ENCODE measurements at places on chromosomes 1 and 21.

- no peak for DNase-seq
Measured at GRCh38 chr1:172686143-172686542, 27.2 kb downstream of the FASLG start.

DNA sequence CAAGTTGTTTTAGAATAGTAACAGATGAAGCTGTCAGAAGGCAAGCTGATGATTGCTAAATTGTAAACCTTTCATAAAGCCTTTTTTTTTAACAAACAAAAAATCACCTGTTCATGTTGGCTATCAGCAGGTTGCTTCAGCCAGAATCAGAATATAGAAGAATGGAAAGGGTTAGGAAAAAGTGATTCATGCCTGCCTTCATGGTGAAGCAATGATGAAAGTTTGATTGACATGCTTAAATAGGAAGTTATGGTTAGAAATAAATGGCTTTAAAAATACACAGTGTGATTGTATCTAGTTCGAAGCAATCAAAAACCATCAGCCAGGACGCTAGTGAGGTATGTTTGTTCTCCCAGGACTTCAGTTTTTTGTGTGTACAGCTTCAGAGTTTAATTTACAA lies 37.9 kb downstream of the GABPA start:
- no peak for DNase-seq

DNA sequence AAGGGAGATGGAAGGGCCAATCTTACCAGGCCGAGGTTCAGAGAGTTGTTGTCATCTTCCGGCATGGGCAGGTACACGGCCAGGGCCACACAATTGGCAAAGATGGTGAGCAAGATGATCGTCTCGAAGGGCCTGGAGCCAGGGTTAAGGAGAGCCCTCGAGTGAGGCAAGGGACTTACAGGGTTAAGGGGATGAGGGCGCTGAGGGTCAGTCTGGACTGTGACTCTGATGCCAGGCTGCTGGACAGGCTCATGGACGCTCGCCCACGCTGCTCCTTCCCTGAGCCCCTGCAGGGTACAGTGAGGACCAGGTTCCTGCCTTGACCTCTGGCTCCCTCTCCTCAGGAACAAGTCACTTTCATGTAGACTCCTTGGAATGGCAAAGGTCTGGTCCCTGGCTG lies 2.1 kb downstream of the CACNA1S start:
- no peak for DNase-seq

DNA sequence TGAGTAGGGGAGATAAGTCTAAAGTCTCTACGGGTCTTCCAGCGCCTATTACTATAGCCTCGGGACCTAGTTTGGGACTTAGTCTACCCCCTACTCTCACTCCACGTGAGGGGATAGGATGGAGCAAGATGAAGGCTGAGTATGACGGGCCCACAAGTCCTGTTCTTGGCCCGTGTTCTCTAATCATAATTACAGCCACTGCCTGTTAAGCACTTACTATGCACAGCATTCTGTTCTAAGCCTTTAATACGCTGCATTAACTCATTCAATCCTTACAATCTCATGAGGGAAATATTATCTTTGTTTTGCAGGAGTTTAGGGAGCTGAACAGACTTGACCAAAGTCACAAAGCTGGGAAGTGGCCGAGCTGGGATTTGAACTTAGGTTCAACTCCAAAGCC lies 23.9 kb upstream of the EPB41 start:
- DNase-seq, result peak; percentile 56

DNA sequence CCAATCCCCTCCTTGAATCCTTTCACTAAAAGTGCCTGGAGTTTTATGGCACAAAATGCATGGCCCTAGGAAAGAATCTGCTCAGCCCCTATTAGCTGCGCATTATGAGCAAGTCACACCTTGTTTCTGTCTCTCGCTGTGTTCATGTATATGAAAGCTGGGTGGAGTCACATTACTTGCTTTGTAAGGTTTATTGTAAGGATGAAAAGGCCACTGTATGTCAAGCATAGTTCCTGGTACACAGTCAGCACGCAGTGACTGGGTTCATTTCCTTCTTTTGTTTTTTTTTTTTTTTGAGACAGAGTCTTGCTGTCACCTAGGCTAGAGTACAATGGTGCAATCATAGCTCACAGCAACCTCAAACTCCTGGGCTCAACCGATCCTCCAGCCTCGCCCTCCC lies 6.7 kb upstream of the SLC9A1 start:
- DNase-seq, result peak; percentile 71

DNA sequence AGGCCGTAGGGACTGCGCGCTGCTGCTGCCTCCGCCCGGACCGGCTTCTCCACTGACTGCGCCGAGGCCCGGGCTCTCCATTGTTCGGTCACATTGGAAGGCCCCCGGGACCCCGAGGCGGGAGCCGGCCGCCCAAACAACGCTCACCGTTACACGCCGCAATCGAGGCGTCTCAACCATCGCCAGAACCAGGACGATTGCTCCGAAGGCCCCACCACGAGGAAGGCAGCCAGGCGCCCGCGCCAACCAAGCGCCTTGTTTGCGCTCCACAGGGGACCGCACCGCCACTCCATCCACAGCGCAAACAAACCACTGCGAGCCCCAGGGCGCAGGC lies 595 bp downstream of the GLUL start:
- DNase-seq, result no peak

- no peak for DNase-seq
Measured at GRCh38 chr1:3184666-3185065, 115.7 kb downstream of the PRDM16 start.

GRCh38 chr1:58618303-58618702 lies 41.3 kb upstream of the TACSTD2 start:
- no peak for DNase-seq

DNA sequence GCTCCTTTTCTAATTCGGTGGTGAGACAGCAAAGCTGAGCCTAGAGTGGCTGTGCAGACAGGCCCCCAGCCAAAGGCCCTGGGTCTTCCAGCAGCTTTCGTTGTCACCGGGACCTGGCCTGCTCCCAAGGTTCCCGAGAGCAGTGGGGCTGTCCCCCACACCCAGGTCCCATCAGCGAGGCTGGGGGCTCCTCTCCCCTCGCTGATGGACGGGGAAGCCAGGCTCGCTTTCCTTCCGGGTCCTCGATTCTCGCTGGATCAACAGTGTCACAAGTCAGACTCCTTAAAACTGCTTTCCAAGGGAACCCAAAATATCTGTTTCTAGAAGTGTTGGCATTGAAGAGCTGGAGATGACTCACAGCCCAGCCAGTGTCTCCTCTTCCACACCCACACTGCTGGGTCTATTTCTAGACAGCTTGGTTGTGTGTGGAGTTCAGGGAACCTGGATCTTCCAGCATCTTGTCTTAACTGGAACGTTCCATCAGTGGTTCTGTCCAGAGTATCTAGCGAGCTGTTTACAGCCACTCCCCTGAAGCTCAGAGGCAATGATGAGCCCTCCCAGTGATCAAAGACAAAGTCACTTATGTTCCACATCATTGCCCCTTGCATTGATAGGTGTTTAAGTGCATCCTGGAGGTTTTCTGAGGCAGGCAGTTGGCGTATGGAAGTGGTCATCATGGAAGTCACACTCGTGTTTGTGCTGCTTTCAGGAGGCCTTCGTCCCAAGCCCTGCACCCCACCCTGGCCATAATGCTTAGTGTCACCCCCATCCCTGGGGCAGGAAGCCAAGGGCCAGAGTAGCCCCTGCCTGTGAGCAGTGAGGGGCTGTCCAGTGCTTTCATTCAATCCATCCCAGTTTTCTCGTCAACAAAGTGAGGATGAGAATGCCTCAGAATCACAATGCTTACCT lies 35.2 kb downstream of the RRP1 start:
- no peak for DNase-seq

DNA sequence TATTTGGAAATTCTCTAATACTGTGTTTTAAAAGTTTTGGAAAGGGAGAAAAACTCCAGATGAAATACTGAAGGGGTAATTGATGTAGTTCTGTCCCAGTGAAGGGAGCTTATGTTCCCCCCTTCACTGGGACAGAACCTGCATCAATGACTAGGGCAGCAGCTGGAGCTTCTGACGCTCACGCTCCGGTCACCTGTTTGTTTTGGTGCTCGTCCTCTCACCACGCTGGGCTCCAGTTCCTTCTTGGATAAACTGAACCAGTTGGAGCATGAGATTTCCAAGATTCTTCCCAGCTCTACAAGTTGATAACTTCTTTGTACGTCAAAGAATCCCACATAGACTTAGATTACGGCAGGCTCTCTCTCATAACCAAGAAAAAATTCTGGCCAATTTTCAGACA lies 51.4 kb upstream of the HNRNPU start:
- no peak for DNase-seq

GRCh38 chr1:7613851-7614205 lies 157.3 kb upstream of the VAMP3 start:
- no peak for DNase-seq

DNA sequence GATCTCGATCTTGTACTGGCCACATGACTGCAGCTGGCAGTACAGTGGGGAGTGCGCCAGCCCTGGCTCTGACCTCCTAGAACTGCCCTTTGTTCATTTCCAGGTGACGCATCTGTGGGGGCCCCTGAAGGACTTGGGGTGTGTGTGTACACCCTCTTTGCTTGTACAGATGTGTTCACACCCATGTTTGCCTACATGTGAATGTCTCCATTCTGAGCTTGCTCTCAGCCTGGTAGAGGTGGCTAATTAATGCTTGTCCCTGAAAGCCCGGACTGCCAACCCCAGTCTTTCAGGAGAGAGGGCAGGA lies 19.8 kb downstream of the TNFRSF1B start:
- DNase-seq, result no peak

GRCh38 chr1:22639286-22639685 lies 2.9 kb downstream of the C1QA start:
- no peak for DNase-seq

DNA sequence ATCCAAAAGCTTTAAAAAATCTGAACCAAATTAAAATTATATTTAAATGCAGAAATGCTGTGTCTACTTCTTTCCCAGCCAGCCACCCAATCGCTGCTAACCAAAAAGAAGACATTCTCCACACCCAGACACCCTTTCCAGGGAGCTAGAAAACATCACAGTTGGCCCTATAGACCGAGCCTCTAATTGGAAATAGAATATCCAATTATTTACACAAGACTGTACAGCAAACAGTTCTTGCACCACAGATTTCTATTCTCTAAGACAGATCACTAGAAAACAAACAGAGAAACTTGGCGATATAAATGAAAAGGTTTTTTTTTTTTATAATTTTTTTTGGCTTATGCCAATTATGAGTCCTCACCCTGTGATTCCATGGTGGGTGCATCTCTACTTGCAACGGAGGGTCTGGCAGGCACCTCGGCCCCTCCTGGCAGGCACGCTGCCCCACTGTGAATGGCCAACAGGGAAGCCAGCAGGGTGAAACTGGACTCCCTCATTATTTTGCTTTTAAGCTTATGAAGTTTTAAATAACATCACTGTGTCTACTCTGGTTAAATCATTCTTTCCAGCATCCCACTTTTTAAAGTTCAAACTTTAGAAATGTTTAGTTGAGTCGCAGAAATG lies 29.2 kb downstream of the BCAR3 start:
- DNase-seq, result no peak

- DNase-seq, result peak; percentile 64
Measured at GRCh38 chr21:46297338-46298271, 11.5 kb downstream of the YBEY start.

DNA sequence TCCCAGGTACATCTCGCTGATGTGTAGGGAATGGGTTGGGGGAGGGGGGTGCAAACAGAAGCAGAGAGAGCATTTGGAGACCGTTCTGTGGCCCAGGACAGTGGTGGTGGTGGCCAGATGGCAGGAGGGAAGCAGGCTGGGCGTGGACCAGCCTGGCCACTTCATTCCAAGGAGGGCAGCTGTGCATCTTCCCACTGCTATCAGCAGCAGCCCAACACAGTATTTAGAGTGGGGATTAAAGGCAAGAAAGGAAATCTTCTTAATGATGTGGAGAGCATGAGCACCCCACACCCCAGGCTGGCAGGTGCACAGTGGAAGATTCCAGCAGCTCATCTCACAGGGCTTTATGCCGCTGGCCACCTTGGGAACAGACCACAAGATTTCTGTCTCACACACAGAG lies 198.7 kb downstream of the NPHP4 start:
- no peak for DNase-seq

DNA sequence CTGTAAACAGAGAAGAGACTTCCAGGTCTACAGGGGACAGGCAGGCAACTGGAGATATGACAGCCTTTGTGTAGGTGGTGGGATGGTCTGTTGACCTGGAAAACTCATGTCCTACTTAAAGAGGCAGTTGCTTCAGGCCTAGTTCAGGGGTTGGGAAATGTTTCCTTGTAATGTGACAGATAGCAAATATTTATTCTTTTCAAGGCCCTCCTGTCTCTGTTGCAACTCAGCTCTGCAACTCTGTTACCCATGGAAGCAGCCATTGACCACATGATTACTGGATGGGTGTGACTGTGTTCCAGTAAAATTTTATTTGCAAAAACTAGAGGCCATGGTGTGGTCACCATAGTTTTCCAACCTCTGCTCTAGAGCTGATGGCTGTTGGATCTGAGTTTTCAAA lies 341.9 kb downstream of the PTBP2 start:
- DNase-seq, result no peak

- no peak for DNase-seq
Measured at GRCh38 chr1:219710529-219711194, 97.8 kb upstream of the ZC3H11B start.

DNA sequence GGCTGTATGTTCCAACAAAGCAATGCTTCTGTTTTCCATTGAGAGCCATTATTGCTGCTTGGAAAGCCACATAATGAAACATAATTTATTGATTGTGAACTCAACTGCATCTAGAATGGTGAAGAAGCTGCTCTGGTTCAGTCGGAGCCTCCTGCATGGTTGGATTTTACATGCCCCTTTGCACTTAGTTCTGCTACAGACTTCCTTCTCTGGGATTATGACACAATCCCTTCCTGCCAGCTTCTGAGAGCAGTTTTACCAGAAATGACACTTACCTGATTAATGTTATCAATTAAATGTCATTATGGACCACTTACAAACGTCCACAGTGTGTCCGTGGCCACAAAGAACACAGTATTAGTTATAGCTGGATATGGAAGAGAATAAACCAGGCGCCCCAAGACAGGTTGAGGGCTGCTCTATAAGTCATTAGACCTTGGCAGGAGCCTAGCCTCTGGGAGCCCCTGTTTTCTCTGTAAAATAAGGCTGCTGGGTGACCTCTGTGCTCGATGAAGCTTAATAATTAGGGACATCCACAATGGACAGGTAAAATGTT lies 7.0 kb upstream of the CD58 start:
- DNase-seq, result no peak

- no peak for DNase-seq
Measured at GRCh38 chr21:44991538-44992483, 52.0 kb downstream of the SLX9 start.

Data from activated CD4-positive, alpha-beta T cell treated with anti-CD3 and anti-CD28 coated beads, Interleukin-2, amount 10 ng/mL, durations not matched to agents 24 days and 14 days (primary cell).